ENCODE measurements at places on chromosomes 4 and X.

DNA sequence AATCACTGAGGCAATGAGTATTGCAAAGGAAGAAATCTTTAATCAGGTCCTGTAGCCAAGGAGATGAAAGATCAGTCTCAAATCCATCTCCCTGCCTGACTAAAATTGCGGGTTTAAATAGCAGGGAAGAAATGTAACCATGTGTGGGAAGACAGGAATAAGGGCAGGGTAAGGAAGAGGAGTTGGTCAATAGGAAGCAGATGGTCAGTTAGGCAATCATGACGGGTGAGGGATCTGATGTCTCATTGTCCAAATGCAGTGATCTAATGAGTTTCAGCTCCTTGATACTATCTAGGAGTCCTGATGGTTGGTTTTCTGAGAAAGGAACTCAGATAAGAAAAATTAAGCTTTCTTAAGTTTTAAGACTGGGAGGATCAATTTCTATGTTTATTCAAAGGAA is 200.8 kb downstream of the SPATA18 start:
- DNase-seq, result no peak

DNA sequence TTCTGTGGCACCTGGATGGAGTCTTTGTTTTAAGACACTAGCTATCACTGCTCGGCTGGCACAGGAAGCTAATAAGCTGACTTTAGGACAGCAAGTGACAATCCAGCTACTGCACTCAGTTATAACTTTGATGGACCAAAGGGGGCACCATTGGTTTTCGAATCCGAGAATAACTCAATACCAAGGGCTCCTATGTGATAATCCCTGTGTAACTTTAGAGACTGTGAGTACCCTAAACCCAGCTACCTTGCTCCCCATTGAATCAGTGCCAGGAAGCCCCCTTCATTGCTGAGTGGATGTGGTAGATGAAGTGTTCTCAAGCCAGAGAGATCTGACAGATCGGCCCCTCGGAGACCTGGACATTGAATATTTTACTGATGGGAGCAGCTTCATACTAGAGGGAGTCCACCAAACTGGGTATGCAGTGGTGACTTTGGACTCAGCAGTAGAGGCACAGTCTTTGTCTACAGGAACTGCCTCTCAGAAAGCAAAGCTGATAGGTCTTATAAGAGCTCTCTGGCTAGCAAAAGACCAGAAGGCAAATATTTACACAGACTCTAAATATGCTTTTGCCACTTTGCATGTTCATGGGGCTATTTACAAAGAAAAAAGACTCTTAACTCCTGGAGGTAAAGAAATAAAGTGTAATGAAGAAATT is 35.5 kb upstream of the UGT2B7 start:
- no peak for DNase-seq

DNA sequence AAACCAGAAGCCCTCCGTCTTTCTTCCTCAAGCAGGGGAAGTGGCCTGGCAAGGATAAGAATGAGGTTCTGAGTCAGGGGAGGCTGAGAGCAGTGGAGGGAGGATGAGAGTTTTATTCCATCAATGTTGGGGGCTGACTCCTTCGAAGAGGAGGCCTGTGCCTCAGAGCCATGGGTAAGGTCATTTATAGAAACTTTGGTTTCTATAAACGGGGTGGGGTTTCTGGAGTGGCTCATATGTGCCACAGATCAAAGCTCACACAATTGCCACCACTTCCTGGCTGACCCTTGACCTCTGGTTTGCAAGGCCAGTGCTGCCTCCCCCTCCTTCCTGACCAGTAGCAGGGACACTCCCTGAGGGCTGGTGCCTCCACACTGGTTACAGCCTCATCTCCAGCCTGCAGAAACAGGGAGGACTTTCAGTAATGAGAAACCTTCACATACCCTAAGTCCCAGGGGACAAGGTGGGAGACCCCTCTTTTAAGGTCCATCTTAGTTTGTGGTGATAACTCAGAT is 166.0 kb downstream of the PDGFRA start:
- no peak for DNase-seq

- DNase-seq, result no peak
These were observed 5.5 kb downstream of the MPP1 start for GRCh38 chrX:154799556-154800348.

DNA sequence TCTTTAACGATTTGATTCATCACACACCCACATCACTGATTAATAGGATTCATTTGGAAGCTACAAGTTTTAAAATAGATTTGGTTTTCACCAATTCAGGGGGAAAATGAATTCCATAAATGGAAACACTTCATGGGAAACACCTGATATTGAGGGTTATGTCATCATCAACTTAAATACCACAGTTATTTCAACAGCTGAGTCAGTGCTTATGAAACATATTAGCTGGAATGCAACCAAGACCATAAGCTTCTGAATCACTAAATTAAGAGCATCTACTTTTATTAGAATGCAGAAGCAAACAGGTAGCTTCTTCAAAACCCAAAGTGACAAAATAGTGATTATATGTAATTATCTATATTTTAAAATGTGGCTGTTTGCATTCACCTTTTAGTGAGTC is 207.8 kb upstream of the DCAF8L1 start:
- DNase-seq, result peak; percentile 15

GRCh38 chrX:39983715-39984114 is 114.0 kb downstream of the BCOR start:
- DNase-seq, result no peak

GRCh38 chrX:74510401-74510800 is 89.1 kb downstream of the SLC16A2 start:
- no peak for DNase-seq

- no peak for DNase-seq
These were observed 77.8 kb upstream of the MXD4 start for GRCh38 chr4:2339458-2340271.

DNA sequence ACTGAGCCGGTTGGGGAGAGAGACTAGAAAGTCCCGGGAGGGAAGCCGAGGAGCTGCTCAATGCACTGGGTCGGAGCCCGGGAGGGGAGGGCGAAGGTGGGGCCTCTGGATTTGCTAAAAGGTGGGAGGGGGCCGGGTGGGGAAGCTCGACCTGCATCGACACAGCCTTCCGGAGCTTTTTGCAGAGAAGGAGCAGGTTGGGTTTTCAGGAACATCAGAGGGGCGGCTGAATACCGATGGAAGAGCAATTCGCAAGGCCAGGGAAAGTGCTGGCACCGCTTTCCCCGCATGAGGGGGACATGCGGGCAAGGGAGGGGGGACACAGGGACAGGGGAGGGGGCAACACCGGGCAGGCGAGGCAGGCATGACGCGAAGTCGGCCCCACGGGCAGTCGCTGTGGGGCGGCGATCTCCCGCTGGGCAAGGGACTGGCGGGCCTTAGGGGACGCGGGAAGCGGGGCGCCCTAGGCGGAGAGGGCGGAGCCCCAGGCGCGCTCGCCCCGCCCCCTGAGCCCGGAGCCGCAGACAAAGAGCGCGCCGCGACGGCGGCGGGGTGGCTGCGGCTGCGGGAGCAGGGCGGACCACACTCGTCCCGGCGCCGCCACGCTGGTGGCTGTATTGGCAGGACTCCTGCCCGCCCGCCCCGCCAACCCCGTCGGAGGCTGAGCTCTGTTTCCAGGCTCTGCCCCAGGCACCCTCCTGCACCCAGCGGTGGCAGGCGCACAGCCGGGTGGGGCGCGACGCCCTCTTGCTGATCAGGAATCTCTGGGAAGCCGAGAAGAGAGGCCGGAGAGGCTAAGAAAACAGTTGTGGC is 11.6 kb downstream of the PDZD4 start:
- DNase-seq, result no peak

DNA sequence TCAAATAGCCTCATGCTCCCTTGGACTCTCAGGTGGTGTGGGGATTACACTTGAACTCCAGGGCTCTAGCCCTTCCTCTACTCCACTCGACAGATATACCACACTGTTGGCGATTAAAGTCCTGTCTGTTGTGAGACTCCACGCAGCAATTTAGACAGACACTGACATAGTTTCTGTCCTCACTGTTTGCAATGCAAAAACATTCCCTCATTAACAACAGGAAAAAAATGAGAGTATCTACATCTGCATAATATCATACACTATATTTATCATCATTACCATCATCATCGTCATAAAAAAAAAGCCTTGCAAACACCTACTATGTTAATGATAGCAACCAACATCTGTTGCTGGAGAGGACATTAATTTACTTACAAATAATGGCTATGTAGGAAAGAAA is 132.4 kb downstream of the RASL11B start:
- no peak for DNase-seq

- no peak for DNase-seq
These were observed 128.6 kb upstream of the SLC34A2 start for GRCh38 chr4:25527034-25527433.

DNA sequence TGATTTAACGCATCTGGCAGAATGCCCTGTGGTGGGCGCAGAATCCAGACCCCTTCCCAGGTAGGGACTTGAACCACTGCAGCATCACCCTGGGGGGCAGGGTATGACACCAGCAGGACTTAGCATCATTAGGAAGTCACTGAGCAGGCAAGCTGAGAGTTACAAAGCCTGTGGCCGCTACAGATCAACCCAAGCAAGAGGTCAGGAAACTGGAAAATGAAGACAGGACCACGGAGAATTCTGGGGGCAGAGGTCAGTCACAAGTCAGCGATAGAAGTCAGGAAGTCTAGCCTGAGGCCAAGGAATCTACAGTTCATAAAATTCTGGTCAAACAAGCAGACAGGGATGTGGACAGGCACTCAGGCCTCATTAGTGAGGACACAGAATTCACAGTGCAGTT is 108.4 kb downstream of the CHIC2 start:
- no peak for DNase-seq

- DNase-seq, result no peak
These were observed 12.0 kb downstream of the CXorf58 start for GRCh38 chrX:23919706-23920320.

DNA sequence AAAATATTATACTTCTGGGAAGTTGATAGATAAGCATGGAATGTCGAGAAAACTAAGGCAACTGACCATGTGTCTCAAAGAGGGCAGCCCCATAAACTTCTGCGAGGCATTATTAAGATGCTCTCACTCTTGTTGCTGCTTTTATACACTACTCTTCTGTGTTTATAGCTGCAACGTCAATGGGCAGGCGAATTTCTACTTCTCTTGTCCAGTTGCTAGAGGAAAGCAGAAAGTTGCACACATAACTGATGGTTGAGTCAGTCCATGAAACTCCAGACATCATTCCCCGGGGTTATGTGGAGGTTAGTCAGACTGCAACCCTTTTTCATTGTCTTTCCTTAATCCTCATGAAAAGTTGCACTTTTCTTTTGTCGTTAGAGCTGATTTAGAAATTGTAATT is 39.8 kb downstream of the VCX3B start:
- DNase-seq, result peak; percentile 24

DNA sequence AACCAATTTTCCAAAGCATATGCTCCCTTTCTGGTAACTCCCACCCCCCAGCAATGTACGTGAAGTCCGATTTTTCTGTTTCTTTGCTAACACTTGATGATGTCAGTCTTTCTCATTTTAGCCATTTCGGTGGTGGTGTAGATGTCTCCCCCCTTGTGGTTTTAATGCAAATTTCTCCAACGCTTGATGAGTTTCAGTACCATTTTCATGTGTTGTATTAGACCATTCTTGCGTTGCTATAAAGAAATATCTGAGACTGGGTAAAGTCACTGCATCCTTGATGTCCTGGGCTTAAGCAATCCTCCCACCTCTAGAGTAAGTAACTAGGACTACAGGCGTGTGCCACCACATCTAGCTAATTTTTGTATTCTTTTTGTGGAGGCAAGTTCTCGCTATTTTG is 148.4 kb upstream of the VCX3A start:
- no peak for DNase-seq

GRCh38 chrX:18227458-18227857 is 6.8 kb upstream of the BEND2 start:
- DNase-seq, result no peak

DNA sequence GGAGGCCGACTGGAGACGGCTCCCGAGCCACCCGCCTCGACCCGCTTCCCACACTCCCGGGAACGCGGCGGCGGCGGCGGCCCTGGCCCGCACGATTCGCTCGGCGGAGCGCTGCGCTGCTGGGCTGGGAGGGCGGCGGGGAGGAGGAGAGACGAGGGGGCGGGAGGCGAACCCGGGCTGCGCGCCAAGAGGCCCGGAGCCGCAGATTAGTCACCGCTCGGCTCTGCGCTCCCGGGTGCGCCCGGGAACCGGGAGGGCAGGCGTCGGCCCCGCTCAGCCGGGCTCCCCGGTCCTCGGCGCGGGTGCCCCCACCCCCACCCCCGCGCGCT is 11.2 kb upstream of the BCOR start:
- no peak for DNase-seq

DNA sequence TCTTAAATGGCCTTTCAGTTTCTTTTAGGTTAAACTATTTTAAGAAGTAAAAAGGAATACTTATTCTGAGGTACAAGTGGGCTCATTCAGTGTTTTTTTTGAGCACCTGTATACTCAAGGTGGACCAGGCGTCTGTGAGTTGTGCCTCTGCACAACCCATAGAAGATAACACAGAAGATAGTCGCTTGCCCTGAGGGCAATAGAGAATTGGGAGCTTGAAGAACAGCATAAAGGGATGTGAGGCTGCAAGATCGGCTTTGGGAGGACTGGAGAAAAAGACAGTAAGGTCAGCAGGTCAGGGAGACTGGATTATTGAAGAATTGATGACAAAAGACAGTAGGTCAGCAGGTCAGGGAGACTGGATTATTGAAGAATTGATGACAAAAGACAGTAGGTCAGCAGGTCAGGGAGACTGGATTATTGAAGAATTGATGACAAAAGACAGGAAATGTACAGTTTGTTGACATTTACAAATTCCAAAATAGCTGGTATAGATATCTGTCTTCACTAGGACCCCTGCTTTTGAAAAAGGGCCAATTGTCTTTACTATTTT is 3.1 kb downstream of the CPE start:
- DNase-seq, result no peak

- no peak for DNase-seq
These were observed 2.8 kb downstream of the GPR101 start for GRCh38 chrX:137031039-137031438.

- no peak for DNase-seq
These were observed 97.6 kb upstream of the NKX1-1 start for GRCh38 chr4:1503583-1504471.

- DNase-seq, result no peak
These were observed 47.4 kb upstream of the AGA start for GRCh38 chr4:177489471-177490246.

- DNase-seq, result no peak
These were observed 99.8 kb upstream of the TEX13C start for GRCh38 chrX:125219852-125220251.

- DNase-seq, result no peak
These were observed 38.3 kb upstream of the KLHL8 start for GRCh38 chr4:87258677-87259076.

- no peak for DNase-seq
These were observed 214.6 kb downstream of the PTTG2 start for GRCh38 chr4:38174801-38175200.

- no peak for DNase-seq
These were observed 11.4 kb downstream of the ANK2 start for GRCh38 chr4:113060853-113061252.

GRCh38 chr4:170884969-170885570 is 795.3 kb upstream of the AADAT start:
- DNase-seq, result no peak

DNA sequence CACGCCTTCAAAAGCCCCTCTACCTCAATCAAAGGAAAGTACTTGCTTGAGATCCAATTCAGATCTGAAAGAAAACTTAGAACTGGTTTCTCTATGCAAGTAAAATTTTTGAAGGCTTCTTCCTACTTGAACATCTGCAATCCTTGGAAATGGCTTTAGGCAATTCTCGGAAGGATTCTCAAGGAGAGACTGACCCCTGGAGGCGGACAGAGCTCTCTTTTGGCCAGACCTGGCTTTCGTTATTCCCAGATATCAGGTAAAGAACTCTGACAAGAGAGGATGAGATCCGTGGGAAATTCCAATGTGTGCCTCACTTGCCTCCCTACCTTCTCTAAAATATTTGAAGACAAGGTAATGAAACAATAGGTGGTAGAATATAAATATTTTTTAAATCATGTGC is 670.3 kb upstream of the FAM241A start:
- no peak for DNase-seq

GRCh38 chrX:25544641-25545040 is 528.9 kb upstream of the ARX start:
- DNase-seq, result no peak
